Activated CD4-positive, alpha-beta T cell treated with anti-CD3 and anti-CD28 coated beads for 36 hours (primary cell): ENCODE measurements at places on chromosomes 6 and 20. TPM values are rescaled to one million over a fixed set of nuclear protein-coding genes. Genes with fewer than 3 reads are reported as not detected.

Gene THEMIS
- total RNA-seq = 24.5 TPM

Gene PPP1R14C
- not detected for total RNA-seq

DNA sequence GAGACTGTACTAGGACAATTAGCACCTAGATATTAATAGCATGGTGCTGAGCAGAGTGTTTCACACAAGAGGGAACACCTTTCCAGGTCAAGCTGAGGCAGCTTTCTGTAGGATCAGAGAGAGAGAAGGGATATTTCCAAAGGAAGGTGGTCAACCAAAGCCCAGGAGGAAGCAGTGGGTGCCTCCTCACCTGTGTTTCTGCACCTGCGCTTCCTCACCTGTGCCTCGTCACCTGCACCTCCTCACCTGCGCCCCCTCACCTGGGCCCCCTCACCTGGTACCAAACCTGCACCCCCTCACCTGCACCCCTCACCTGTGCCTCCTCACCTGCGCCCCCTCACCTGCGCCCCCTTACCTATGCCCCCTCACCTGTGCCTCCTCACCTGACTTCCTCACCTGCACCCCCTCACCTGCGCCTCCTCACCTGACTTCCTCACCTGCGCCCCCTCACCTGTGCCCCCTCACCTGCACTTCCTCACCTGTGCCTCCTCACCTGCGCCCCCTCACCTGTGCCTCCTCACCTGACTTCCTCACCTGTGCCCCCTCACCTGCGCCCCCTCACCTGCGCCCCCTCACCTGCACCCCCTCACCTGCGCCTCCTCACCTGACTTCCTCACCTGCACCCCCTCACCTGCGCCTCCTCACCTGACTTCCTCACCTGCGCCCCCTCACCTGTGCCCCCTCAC is 67.9 kb downstream of the TTLL2 start:
- H3K27ac ChIP-seq = no peak overlapping the region
- no peaks in the 10 kb centered on the region for H3K36me3 ChIP-seq
- H3K4me3 ChIP-seq = no peak overlapping the region
- no peak for DNase-seq
- H3K27me3 ChIP-seq = no peaks in the 10 kb centered on the region

GRCh38 chr6:45036103-45036502 is 292.0 kb upstream of the RUNX2 start:
- no peak for DNase-seq
- H3K27me3 ChIP-seq = no peaks in the 10 kb centered on the region
- no peaks in the 10 kb centered on the region for H3K36me3 ChIP-seq
- H3K4me1 ChIP-seq = peaks cover 2% of the 10 kb centered on the region
- no peak overlapping the region for H3K4me3 ChIP-seq

DNA sequence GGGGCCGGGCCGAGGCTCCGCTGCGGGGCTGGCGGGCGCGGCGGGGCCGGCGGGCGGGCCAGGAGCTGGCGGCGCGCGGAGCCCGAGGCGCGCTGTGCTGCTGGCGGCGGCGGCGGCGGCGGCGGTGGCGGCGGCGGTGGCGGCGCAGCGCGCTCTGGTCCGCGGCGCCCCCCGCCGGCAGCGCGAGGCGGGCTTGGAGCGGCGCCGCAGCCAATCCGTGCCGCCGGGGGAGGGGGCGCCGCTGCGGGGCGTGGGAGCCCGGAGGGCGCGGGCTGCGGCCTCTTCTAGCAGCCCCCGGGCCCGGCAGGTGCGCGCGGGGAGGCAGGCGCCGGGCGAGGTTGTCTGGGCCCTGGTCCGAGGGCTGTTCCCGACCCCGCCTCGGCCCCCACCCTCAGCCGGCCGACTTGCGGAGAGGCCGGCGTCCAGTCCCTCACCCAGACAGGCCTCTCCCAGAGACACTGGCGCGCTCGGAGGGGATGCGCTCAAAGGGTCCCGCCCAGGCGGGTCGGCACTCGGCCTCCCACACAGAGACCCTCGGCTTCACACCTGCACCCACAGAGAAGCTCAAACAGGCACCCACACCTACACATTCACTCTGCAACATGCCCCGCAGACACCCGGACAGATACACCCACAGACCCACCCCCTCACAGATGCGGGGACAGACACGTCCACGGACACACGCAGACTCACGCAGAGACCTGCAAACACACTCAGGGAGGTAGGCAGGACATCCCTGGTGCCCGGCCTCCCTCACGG is at the start of gene RIMS4:
TSS of gene RIMS4 (minus strand) at position 156 of the 759 bp plus-strand sequence. CDS start 275 bp downstream, outside the sequence.
- H3K4me1 ChIP-seq = peaks cover 3% of the 10 kb centered on the region
- H3K4me3 ChIP-seq = peak within 1 kb of the TSS; percentile 28
- no peaks in the 10 kb centered on the region for H3K36me3 ChIP-seq
- peak; percentile 25 for DNase-seq
- H3K27me3 ChIP-seq = peaks cover 48% of the 10 kb centered on the region

GRCh38 chr6:48933136-48933535 is 529.9 kb downstream of the MMUT start:
- no peaks in the 10 kb centered on the region for H3K27me3 ChIP-seq
- no peaks in the 10 kb centered on the region for H3K4me1 ChIP-seq
- no peak for DNase-seq
- H3K36me3 ChIP-seq = no peaks in the 10 kb centered on the region
- no peak overlapping the region for H3K4me3 ChIP-seq

GRCh38 chr20:49727478-49727877 is 13.8 kb upstream of the B4GALT5 start:
- no peak overlapping the region for H3K4me3 ChIP-seq
- H3K27ac ChIP-seq = no peak overlapping the region
- no peaks in the 10 kb centered on the region for H3K36me3 ChIP-seq
- peaks cover 10% of the 10 kb centered on the region for H3K4me1 ChIP-seq

- H3K4me3 ChIP-seq = peak overlapping the region; percentile 75
- H3K27me3 ChIP-seq = no peaks in the 10 kb centered on the region
These were observed 9.8 kb downstream of the NFATC2 start for GRCh38 chr20:51532577-51533191.

DNA sequence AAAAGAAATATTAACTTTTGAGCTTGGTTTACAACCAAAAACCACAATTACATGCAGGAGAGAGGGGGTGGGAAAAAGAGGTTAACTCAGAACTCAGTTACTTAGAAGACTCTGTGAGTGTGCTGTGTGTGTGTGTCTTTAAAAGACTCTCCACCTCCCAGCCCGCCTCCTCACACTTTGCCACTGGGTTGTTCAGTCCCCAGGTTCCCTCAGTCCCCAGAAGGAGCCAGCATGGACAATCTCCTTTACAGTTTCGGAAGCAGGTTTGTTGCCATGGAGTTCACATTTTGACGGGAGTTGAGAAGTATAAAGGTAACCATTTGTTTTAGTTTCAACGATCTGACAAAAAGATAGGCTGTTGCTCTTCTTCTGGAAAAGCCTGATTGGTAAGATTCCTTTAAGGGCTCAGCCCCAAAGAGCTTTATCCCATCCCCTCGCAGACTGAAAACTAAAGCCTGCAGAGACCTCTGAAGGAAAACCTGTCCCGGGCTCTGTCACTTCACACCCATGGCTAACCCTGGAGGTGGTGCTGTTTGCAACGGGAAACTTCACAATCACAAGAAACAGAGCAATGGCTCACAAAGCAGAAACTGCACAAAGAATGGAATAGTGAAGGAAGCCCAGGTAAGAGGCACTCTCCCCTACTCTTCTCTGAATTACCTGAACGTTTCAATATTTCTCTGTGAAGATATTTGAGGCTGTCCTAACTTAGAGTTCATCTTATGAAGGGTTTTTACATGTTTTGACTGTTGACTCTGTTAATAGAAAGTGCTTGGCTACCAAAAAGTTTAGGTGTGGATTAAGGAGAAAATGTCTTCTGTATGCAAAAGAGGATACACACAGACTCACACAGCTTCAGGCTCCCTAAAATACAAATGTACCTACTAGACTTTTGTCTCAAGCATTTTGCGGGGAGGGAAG is at the start of gene SPTLC3:
TSS of gene SPTLC3 (plus strand) at position 212 of the 921 bp plus-strand sequence. CDS start at position 508, 296 bp downstream.
- H3K27ac ChIP-seq = peak within 1 kb of the TSS; percentile 80
- H3K4me3 ChIP-seq = peak within 1 kb of the TSS; percentile 70
- H3K4me1 ChIP-seq = peaks cover 42% of the 10 kb centered on the region
- H3K36me3 ChIP-seq = no peaks in the 10 kb centered on the region

DNA sequence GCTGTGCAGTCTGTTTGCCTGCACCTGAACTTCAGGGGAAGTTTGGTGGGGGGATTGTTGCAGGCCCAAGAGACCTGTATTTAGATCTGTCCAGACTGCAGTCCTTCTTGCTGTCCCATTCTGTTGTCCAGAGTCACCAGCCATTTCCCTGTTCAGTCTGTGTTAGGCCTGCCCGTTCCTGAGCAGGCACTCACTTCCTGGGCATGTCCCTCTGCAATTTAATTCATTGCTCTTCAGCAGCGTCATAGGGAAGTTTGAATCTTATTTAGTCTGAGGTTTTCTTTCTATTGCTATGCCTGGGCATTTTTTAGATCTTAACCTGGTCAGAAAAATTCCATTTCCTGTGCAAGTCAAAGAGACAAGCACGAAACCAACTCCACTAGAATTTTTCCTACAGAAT is 190.2 kb downstream of the DTNBP1 start:
- no peak for DNase-seq
- no peaks in the 10 kb centered on the region for H3K27me3 ChIP-seq
- no peak overlapping the region for H3K27ac ChIP-seq

DNA sequence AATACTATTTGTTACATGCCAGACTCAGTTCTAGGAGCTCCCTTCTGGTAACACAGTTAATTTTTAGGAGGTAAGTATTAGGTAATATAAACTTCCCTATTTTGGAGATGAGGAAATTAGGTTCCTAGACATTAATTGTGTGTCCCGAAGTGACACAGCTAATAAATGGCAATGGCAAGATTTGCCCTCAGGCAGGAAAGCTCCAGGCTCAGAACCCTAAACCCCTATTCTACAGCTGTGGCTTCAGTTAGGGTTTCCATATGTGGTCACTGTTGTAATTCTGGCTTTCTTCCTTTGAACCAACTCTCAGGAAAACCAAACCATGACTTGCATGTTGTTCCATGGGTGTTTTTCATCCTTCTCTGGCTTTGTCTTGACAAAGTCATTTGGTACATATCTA is 188.2 kb downstream of the PLCB1 start:
- H3K36me3 ChIP-seq = no peaks in the 10 kb centered on the region
- peaks cover 2% of the 10 kb centered on the region for H3K27me3 ChIP-seq
- no peak overlapping the region for H3K27ac ChIP-seq
- no peaks in the 10 kb centered on the region for H3K4me1 ChIP-seq
- no peak for DNase-seq
- no peak overlapping the region for H3K4me3 ChIP-seq

GRCh38 chr6:12354499-12354898 is 64.3 kb downstream of the EDN1 start:
- DNase-seq = no peak
- peaks cover 8% of the 10 kb centered on the region for H3K27me3 ChIP-seq
- H3K36me3 ChIP-seq = no peaks in the 10 kb centered on the region
- H3K27ac ChIP-seq = no peak overlapping the region

- peaks cover 1% of the 10 kb centered on the region for H3K36me3 ChIP-seq
- H3K27me3 ChIP-seq = no peaks in the 10 kb centered on the region
- H3K4me1 ChIP-seq = no peaks in the 10 kb centered on the region
- no peak overlapping the region for H3K27ac ChIP-seq
These were observed 78.7 kb downstream of the CDH26 start for GRCh38 chr20:60036746-60037499.

- no peaks in the 10 kb centered on the region for H3K36me3 ChIP-seq
- no peak overlapping the region for H3K4me3 ChIP-seq
- DNase-seq = no peak
- H3K27ac ChIP-seq = no peak overlapping the region
- peaks cover 4% of the 10 kb centered on the region for H3K4me1 ChIP-seq
- peaks cover 33% of the 10 kb centered on the region for H3K27me3 ChIP-seq
These were observed 49.8 kb upstream of the OR14J1 start for GRCh38 chr6:29251736-29252135.
